Stimulated activated CD4-positive, alpha-beta T cell treated with anti-CD3 and anti-CD28 coated beads, Interleukin-1b, Interleukin-23, amount 100 ng/mL, for 48 hours (primary cell): ENCODE measurements at places on chromosomes 4 and X.
A peak's percentile ranks its signal among the peaks of the same experiment; 100 is the strongest.

DNA sequence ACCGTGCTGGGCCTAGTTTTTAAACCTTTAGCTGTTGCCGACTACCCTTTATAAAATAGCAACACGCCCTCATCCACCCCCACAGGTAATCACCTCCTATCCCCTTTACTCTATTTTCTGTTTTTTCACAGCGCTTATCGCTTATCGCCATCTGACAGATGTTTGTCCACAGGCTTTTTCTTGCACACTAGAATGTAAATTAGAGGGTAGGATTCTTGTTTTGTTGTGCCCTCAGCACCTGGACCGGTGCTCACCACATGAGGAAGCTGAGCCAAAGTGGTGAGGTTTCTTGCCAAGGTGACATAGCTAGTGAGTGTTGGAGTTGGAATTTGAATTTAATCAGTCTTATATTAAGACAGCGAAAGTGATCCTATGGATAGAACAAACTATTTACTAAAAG lies 2.9 kb upstream of the RBBP7 start:
- no peak for DNase-seq

DNA sequence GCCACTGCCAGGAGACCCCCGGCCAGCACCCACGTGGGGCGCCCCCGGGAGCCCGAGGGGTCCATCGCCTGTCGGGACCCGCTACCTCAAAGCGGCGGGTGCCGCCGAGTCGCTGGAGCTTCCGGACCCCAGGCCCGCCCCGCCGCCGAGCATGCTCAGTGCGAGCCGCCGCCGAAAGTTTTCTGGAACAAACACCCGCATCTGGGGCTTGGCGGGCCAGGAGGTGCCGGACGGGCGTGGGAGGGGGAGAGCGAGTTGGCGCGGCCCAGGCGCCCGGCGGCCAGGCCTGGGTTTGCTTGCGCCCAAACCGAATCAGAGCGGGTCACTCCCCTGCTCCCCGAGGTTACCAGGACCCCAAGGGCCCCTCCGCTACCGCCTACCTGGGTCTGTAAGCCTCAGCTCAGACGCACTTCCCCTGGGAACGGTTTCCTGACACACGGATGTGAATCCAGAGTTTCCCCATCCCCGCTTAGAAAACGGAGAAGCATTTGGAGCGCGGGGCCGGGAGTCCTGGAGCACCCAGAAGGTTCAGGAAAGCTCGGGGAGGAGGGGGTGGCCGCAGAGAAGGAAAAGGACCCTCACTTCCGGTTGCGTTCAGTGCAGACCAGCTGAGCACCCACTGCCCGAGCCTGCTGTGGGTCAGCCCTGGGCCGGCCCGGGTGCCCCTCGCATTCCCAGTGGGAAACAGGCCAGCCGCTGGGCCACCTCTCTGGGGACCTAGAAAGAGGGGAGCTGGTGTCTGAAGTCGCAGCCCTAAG lies at the start of gene EVC2:
TSS of gene EVC2 (minus strand) at position 111 of the 758 bp plus-strand sequence. CDS start at position 65, 46 bp downstream.
- DNase-seq = peak; percentile 12

- no peak for DNase-seq
These were observed 94.0 kb upstream of the SHOX start for GRCh38 chrX:536616-537015.

DNA sequence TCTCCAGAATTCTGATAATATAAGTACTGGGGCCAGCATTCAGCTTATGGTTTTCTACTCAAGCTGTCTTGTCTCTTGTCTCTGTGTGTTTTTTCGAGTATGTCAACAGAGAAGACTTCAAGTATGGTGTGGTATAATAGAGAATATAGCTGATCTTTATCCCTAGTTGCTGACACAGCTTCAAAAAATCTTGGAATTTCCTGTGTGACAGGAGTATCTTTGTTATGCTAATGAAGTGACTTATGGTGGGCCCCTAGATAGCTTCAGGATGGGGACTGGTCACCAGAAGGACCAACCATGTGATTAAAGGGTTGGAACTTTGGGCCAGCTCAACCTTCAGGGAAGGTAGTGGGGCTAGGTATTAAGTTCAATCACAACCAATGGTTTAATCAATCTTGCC lies 2.9 kb downstream of the GPRASP3 start:
- DNase-seq = no peak

DNA sequence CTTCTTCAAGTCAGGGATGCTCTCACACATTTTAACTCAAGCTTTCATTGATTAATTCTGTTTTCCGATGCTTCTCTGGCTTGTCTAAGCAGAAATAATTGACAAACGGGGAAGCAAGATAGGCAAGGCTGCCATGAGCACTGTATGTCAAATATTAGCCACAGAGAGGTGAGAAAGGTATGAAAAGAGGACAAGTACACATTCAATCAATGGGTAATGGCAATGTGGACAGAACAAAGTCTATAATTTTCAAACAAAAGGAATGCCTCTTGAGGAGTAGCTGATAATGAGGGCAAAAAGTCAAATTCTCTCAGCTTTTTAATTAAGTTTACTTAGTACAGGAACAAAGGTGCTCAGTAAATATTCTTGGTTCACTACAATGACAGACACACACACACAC lies 19.6 kb downstream of the COX7B2 start:
- no peak for DNase-seq

DNA sequence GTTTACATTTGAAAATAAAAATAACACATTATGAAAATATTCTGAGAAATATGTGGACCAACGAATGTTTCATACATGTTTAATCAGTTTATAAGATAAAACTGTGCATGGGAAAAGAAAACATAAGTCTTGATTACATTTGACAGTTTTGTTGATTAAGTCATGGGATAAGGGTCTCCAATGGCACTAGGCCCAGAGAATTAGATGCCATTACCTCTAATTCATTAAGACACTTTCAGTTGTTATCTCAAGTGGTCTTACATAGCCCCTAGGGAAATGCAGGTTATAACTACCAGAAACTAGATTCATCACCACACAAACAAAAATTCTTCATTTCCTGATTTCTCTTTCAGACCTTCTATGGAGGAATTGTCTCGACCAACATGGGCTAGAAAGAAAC lies 300.8 kb downstream of the PCDH7 start:
- DNase-seq = no peak

DNA sequence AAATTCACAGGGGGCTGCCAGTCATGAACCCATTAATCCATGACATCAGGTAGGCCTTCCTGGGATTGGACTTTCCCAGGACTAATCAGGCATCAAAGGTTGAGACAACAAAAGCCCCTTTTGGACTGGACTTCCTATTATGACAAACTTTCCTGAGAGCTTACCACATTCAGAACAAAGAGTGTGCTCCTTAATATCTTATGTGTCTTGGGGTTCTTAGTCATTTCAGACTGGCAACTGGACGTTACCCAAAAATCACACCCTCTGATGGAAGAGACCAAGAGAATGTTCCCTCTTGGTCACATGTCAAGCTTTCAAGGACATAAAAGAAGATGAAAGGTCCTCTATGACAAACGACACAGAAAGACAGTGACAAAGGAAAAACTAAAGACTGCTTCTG lies 31.6 kb upstream of the PPP1R2C start:
- no peak for DNase-seq

DNA sequence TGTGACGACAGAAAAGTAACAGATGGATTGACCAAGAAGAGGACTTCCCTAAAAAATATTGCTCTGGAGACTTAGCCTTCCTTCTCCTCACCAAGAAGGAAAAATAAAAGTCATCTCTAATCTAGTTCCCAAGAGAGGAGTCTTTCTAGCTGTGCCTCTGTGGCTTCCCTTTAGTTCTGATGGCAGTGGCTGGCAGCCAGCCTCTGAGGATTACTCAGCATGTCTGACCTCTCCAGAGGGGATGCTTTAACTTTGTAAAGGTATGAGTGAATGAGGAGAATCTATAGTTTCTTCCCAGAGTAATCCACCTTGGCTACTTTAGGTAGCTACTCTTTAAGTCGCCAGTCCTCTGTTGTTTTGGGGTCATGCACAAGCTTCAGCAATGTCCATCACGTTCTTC lies 163.9 kb upstream of the KIT start:
- no peak for DNase-seq

- no peak for DNase-seq
These were observed 28.0 kb downstream of the ING2 start for GRCh38 chr4:183532821-183533220.

DNA sequence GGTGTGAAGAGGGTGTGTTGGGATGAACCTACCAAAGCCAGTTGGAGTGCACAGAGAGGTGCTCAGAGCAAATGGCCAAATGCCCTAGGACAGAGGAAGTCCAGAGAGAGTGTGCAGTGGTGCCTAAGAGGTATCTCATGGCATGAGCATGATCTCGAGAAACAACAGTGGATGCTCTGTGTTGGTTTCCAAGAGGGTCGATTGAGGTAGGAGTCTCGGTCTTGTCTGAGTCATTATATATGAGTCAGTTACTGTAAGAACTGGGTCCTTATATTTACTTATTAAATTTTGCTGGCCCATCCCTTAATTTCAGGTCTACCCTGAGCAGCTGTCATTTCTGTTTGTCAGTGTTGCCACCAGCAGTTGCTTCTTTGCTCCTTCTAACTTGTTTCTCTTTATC lies 86.6 kb upstream of the TMEM150C start:
- no peak for DNase-seq

- no peak for DNase-seq
These were observed 143.5 kb downstream of the CORIN start for GRCh38 chr4:47694322-47694721.

DNA sequence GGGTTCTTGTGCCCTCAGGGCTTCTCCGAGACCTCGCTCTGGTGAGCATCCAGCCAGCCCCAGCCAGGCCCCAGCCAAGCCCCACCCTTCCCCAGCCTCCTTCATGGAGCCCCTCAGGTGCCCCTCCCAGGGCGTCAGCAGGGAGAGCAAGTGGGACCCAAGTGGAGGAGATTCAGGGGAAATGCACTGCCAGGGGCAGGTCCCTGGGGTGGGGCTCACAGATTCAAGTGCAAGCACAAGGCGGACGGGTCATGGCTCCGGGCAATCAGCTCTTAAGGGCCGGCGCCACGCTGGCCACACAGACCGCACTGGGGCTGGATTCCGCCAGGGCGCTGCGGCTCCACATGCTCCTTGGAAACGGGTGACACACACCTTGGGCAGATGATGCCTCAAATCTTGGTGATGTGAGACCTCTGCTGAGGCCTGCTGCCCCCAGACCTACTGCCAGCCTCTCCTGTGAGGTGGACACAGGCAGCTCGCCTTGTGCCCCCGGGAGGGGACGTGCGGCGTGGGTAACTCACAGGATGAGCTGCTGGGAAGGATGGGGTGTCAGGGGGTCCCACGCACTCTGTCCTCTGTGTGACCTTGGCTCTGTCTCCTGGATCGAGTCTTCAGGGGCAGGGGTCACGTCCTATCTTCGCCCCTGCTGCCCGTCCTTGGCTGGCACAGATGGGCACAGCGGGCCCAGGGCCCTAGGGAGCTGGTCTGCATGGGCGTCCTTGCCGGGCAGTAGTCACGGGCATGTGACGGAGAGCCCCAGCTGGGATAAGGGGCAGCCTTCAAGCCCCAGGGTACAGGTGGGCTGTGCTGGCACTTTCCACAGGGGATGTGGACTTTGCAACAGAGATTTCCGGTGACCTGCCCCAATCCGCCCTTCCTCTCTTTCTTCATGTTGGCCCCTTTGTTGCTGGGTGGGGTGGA lies 17.1 kb downstream of the NAT8L start:
- DNase-seq = no peak

GRCh38 chr4:142386449-142386848 lies 459.7 kb downstream of the INPP4B start:
- DNase-seq = no peak

- no peak for DNase-seq
These were observed 131.9 kb downstream of the ANXA5 start for GRCh38 chr4:121564840-121565375.

- no peak for DNase-seq
These were observed 95.8 kb upstream of the TET2 start for GRCh38 chr4:105050896-105051295.

DNA sequence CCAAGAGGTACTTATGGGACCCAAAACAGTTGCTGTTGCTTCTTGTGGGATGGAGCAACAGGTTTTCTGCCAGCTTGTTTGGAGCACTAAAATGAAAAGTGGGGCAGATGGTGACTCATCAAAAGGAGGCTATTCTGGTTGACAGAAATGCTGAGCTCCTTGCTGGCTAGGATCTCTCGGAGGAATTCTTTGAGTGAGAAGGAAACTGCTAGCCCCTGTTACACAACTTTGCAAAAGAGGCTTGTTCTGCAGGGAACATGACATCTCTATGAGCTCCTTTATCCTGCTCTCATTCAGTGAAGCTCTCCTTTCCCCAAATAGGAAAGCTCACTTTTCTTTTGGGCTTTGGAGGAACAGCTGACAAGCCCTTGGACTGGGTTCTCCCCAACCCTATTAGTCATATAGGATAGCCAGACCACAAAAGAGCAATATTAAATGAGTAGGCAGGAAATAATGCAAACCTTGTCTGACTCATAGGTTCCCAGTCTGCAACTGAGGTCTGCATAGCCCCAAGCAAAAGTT lies 108.3 kb downstream of the CDS1 start:
- DNase-seq = no peak

DNA sequence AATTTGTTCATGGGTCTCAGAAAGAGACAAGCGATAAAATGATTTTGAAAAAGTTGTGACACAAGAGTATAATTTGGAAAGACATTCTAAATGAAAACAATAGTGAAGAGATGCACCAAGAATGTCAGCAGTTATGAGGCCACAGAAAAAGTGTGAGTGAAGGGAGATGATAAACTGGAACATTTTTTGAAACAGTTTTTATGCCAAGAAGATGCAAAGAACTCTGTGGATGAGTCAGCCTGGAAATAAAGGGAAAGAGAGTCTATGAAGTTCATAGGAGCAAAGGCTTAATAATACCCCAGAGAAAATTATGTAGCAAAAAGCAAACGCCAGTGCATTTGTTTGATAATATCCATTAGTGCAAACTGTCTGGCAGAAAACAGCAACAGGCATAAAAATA lies 188.4 kb upstream of the TBC1D9 start:
- DNase-seq = no peak

DNA sequence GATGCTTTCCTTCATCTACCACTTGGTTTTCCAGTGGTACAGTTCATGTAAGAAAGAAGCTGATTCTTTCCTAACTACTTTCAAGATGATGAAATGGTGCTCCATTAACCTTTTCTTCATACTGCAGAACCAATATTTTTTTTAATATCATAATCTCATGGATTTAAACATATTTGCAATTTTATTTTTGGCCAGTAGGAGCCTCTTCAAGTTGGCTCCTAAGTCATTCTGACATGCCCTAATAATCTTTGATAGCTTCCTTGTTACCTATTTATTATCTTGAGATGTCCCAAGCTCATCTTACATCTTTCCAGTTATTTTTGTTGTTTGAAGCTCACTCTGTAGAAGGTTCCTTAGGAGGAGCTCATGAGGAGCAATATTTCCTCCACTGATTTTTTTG lies 170.2 kb downstream of the APBB2 start:
- DNase-seq = no peak

DNA sequence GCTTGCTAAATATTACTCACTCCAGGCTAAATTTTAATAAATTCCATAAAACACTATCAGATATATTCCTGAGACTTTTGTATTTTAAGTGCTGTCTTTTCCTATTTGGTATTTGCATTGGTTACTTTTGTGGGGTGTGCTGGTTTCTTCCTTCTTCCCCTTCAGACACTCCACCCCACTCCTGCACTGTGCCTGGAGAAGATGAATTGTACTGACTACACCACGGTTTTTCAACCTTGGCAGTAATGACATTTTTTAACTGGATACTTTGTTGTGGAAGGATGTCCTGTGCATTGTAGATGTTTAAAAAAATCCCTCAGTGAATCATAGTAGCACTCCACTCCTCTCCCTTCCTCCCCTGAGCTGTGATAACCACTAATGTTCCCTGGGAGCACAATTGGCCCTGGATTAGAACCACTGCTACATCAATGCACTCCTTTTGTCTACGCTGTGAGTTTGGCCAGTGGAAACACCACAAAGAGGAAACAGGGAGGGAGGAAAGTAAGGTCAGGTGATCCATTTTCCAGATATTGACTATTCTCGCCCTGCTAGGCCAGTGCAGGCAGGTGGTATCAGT lies 36.3 kb downstream of the SNCA start:
- no peak for DNase-seq
